ENCODE measurements at places on chromosomes 12 and 14.

DNA sequence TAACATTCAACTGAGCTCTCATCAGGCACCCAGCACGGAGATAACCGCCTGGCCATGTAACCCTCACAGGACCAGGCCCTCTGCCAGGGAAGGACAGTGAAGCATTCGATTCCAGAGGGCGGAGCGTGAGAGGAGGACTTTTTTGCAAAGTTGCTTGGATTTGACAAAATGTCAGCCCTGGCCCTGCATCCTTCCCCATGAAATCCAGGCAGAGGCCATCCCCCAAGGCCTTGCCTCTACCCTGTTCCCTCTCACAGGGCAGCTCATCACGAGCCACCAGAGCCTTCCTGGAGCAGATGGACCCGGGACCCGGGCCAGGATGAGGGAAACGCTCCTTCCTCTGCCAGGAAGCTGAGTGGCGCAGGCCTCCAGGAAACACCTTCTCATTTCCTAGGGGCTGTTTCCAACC lies 17.0 kb downstream of the CAMKK2 start:
- peak; percentile 28 for DNase-seq

GRCh38 chr12:2344885-2345284 lies 292.1 kb downstream of the CACNA1C start:
- peak; percentile 26 for DNase-seq

DNA sequence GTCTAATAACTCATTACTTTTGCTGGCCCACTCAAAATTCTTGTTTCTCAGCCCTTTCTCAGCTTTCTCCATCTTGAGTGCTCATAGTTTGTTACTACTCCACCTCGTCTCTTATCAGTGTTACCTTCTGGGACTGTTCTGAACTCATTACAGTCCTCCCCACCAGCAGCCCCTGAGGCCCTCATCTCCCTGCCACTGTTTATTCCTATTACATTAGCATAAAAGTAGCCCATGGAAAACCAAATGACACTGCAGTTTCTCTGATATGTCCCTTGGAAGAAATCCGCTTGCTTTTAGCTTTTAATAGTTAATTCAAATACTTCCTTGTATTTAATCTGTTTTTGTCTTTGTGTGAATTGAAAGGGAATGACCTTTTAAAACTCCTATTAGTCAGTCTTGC lies 7.6 kb downstream of the AKAP6 start:
- no peak for DNase-seq

- peak; percentile 14 for DNase-seq
Observed at GRCh38 chr12:54749191-54749818, 101.1 kb upstream of the DCD start.

GRCh38 chr12:22322091-22322490 lies 12.4 kb downstream of the ST8SIA1 start:
- no peak for DNase-seq

- no peak for DNase-seq
Observed at GRCh38 chr14:81371802-81372201, 28.3 kb downstream of the STON2 start.

GRCh38 chr14:68082698-68083291 lies 263.2 kb downstream of the RAD51B start:
- DNase-seq = no peak

- no peak for DNase-seq
Observed at GRCh38 chr14:77541905-77542304, 43.3 kb upstream of the ISM2 start.

All from fibroblast of gingiva (primary cell).